ENCODE measurements at places on chromosomes 5 and 9.

GRCh38 chr5:1768283-1769000 lies 31.2 kb downstream of the MRPL36 start:
- no peak for DNase-seq

DNA sequence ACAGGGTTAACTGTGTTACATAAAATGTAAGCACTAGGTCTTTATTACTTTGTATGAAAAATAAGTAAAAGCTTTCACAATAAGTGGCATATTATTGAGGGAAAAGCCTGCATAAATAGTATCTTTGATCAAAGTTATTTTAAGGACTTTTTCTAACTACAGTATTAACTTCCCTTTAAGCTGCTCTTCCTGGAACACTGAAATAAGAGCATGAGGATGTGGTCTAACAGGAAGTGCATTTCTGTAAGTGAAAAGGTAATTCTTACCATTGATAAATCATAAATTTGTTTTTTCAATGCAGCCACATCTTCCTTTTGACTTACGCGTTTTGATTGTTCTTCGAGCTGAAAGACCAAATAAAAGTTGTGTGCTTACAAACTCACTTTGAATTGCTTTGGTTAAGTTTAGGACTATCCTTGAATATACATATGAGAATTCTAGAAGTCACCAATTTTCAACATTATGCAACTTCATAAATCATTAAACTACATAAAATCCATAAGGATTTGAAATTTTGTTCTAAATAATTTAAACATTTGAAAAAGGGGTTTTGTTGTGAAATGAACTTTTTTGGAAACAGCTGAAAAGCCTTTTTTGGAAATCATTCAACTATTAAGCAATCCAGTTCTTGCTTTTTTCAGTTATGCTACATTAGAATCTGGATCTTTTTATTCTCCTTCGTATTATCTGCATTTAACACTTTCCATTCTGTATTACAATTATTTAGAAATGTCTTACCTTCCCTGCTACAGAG lies 50.6 kb downstream of the RASEF start:
- DNase-seq = no peak

GRCh38 chr9:129174102-129174723 lies 3.8 kb downstream of the IER5L start:
- DNase-seq = peak; percentile 59

DNA sequence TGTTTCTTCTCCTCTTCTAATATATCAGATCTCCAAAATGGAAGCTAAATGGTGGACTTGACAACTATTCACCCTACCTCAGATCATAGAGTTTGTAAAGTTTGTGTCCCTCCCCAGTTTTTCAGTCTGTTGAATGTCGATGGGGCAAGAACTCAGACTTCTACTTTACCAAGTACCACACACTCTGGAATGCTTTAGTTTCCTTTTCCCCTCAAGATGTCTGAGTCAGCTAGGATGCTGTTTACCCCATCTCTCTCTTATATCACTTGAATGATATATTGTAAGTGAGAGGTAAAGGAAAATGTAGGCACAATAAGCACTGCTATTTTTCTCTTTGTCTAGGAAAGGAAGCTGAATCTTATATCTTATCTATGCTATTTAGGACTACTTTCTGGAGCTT lies 25.9 kb upstream of the TAL2 start:
- DNase-seq = no peak

GRCh38 chr5:133642153-133642722 lies 29.9 kb upstream of the FSTL4 start:
- no peak for DNase-seq

DNA sequence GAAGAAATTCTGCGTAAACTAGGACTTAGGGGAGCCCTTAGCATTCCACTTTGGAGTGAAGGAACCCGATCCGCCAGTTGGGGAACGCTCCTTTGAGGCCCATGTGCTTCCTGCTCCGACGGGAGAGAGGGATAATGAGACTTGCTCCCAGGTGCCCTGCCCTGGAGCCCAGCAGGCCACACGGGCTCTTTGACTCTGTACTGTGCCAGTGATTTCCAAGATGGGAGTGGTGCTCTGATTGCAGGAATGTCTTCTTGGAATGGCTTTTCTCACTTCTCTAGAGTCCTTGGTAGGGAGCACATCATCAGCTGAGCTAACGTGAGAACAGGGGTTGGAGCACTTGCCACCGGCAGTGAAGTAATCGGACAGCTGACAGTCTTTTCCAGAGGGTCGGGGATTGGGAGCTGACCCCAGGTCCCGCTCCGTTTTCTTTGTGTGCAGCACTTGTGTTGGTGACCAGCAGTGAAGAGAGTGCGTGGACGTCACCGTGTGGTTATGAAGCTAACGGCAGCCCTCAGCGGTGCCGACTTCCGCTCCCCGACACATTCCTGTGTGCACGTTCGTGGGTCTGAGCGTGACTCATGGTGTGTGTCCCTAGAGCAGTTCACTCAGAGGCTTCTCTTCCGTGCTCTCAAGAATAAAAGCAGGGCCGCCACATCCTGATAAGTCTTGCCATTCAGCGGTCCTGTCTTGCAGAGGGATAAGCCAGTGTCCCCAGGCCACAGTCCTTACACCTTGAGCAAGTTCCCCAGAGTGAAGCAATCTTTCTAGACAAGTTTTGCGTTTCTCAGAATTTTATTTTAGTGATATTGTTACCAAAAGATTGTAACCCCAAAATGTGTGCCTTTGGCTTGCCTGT lies 25.6 kb downstream of the ABL1 start:
- no peak for DNase-seq

DNA sequence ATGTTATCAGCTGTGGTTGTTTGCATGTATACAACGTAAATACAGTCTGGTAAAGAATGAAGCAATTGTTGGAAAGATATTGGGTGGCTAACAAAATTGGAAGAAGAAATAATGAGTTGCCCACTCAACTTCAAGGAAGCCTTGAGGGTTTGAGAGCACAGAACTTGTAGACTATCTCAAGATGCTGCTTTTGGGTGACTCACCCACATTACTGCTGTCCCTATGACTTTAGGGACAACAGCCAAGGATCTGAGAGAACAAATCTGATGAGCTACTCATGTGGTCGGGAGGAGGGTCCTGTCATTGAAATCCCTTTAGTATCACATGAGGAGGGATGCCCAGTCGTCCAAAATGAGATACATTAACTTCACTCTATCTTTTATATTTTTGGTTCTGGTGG lies 261.8 kb downstream of the GAS1 start:
- no peak for DNase-seq

GRCh38 chr5:74199005-74199404 lies 441.5 kb downstream of the ENC1 start:
- DNase-seq = no peak

DNA sequence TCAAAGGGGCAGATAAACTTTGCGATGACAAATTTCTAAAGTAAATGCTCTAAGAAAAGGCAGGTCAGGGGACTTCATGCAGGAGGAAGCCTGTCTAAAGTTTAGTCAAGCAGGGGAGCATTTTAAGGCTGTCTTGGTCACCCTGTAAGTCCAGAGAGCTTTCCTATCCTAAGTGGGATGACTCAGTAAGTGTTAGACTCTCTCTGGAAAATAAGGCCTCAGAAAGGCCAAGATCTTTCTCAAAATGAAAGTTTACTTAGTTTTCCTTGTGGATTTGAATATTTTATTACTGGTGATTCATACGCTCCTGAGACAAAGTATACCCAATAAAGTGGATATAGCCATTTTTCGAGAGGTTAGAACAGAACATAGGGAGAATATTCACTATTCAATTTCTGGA lies 806.9 kb upstream of the CDH9 start:
- no peak for DNase-seq

Measured in stimulated activated CD8-positive, alpha-beta memory T cell treated with anti-CD3 and anti-CD28 coated beads, Interleukin-4, amount 100 ng/mL, for 1 hour (primary cell).